CD4-positive, alpha-beta memory T cell (primary cell): ENCODE measurements at places on chromosomes 3 and 15.

- no peak for DNase-seq
Observed at GRCh38 chr3:99713440-99713839, 75.0 kb downstream of the COL8A1 start.

DNA sequence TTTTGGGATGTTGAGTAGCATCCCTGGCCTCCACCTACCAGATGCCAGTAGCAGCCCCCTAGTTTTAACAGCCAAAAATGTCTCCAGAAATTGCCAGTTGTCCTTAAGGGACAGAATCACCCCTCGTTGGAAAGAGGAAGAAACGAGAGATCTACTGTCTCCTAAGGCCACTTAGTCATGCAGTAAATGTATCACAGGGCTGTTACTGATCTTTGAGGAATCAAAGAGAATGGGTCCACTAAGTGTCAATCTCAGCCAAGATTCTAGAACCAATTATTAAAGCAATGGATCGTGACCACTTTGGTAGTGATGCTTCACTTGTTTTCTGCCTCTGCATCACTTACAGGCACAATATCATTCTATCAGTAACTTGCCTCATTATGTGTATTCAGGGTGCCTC is 26.4 kb downstream of the POLG start:
- DNase-seq, result no peak

- no peak for DNase-seq
Observed at GRCh38 chr3:155393316-155393715, 99.8 kb upstream of the STRIT1 start.

GRCh38 chr3:193014902-193015301 is 97.2 kb upstream of the MB21D2 start:
- no peak for DNase-seq

DNA sequence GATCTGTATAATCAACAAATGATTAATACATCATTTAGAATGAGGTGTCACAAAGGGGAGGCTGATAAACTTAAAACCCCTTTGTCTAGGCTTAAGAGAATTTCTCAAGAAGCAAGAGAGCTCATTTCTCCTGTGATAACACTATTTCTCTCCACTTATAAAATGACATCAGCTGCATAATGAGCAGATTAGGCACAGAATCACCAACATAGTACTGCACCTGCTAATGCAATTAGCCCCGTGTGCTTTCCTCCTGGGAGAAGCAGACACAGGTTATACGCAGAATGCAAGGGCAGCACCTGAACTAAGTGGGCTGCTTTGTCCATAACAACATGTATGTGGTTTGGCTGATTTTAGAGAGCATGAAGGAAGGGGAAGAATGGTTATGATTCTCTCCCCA is 515.3 kb upstream of the CFAP20DC start:
- DNase-seq, result no peak

GRCh38 chr3:30347679-30348216 is 258.7 kb upstream of the TGFBR2 start:
- DNase-seq, result no peak

- DNase-seq, result no peak
Observed at GRCh38 chr3:159432682-159433340, 555.8 kb upstream of the IL12A start.

GRCh38 chr3:53726643-53727042 is 119.6 kb downstream of the CHDH start:
- DNase-seq, result no peak

- no peak for DNase-seq
Observed at GRCh38 chr3:111605018-111605417, 9.9 kb upstream of the ZBED2 start.

DNA sequence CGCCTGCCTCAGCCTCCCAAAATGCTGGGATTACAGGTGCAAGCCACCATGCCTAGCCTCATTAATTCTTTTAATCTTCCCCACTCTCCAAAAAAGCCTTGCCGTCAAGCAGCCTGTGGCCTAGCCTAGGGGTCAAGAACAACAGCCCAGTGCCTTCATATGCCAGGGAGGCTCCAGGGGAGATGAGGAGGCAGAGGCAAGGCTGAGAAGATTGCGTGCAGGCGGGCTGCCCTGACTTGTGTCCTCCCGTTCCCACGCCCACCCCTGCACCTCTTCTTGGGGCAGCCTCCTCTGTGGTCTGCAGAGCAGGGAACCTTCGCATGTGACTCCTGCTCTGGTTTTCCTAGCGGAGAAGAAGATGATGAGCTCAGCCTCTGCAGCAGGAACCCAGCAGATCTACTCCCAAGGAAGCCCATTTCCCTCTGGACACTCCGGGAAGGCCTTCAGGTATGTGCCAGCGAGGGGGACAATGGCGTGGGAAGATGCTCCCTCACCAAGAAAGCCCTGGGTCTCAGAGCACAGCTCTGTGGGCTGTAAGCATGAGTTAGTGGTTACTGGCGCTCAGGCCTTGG is 118.5 kb upstream of the ABHD17C start:
- DNase-seq, result no peak

GRCh38 chr3:138378331-138378730 is 30.0 kb downstream of the MRAS start:
- no peak for DNase-seq

- DNase-seq, result no peak
Observed at GRCh38 chr3:185732782-185733181, 92.1 kb downstream of the IGF2BP2 start.

GRCh38 chr15:75232252-75232813 is 25.8 kb upstream of the GOLGA6C start:
- no peak for DNase-seq

GRCh38 chr3:99396651-99397275 is 241.6 kb upstream of the COL8A1 start:
- no peak for DNase-seq

- DNase-seq, result peak; percentile 77
Observed at GRCh38 chr3:108662142-108662738, 72.7 kb downstream of the DZIP3 start.

- DNase-seq, result no peak
Observed at GRCh38 chr3:157922614-157923013, 183.6 kb downstream of the SHOX2 start.

GRCh38 chr3:21508246-21508645 is 242.8 kb downstream of the ZNF385D start:
- DNase-seq, result no peak

DNA sequence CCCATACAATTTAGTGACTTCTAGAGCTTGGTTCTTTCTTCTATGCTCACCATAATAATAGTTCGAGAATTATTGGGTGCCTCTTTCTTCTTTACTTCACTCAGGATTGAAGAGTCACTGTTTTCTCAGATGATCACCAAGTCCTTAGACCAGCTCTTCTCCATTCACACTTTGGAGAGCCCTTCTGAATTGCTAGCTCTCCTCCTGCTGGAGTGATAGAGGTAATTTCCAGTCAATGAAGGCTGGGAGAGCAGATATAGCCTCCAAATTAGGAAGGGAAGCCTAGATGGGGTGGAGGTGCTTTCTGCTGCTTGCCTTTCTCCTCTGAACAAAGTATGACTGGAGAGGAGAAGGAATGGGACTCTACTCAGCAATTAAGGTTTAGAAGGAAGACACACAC is 10.7 kb upstream of the BBX start:
- no peak for DNase-seq

GRCh38 chr3:124200407-124200806 is 208.5 kb upstream of the ROPN1 start:
- DNase-seq, result no peak

DNA sequence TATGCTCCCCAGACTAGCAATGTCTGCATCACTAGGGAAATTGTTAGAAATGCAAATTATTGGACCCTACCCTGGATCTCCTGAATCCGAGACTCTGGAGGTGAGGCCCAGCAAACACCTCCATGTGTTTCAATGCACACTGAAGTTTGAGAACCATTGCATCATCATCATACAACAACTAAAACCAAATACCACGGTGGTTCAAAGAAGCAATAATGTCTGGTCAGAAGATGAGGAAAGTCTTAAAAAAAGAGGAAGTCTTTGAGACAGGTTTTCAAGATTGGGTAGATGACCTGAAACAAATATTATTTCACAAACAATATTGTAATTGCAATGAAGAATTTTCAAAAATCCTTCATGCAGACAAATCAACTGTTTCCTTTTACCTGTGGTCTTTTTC is 60.3 kb upstream of the TRA2B start:
- DNase-seq, result no peak

GRCh38 chr15:57217778-57218598 is 158.3 kb upstream of the CGNL1 start:
- DNase-seq, result no peak

GRCh38 chr3:107790612-107791011 is 267.9 kb downstream of the BBX start:
- no peak for DNase-seq

- DNase-seq, result peak; percentile 25
Observed at GRCh38 chr3:50155491-50155878, 361 bp downstream of the SEMA3F start.

- DNase-seq, result peak; percentile 32
Observed at GRCh38 chr15:60396958-60397771, 621 bp downstream of the ANXA2 start.
